Activated CD4-positive, alpha-beta T cell treated with anti-CD3 and anti-CD28 coated beads for 1 hour (primary cell): ENCODE measurements at places on chromosomes 3 and 15.

DNA sequence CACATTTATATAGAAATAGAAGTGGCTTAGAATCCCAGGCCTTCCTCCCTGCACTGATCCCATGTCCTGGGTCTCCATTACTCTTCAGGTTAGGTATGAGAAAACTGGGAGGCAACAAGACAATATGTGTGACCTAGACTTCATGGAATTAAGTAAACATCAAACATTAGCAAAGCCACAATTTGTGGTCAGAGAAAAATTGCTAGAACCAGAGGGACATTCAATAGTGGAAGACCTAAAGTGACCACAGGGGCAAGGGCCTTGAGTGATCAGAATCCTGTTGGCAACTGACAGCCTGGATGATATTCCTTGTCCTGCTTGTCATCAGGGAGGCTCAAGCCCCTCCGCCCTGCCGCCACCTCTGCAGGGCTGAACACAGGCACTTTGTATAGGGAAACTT is 322.8 kb upstream of the CTNNB1 start:
- no peak for DNase-seq

DNA sequence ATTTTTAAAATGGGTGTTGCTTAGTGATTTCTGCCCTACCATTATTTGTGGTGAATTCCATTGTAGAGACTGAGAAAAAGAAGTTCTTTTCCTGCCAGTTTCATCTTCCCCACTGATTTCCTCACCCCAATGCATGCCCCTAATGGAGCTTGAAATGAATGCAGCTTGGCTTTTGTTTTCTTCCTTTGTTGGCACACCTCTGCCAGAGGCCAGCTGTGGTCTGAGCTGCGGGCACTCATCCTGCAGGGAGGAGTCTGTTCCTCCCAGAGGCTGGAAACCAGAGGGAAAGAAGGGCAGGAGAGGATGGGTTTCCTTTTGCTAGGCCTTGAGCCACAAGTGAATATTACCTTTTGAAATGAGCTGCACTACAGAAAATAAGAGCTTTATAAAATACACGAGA is 9.3 kb upstream of the ST8SIA2 start:
- no peak for DNase-seq

DNA sequence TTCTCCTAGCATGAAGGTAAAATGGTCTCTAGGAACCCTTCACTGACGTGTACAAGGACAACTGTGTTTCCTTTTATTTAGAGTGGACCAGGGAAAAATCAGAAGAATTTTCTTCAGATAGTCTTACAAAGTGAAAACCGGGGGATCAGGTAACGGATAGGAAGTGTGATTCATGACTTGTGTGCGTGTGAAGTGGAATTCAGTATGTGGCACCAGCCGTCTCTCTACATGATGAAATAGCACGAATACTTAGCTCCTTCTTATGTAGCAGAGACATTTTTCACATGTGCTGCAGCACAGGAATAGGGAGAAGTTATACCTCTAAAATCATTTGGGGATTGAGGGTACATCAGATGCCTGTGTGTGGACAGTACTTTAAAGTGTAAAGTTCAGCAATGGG is 159.2 kb downstream of the MEX3B start:
- no peak for DNase-seq

- DNase-seq = no peak
Observed at GRCh38 chr3:166223120-166223519, 385.9 kb upstream of the BCHE start.

DNA sequence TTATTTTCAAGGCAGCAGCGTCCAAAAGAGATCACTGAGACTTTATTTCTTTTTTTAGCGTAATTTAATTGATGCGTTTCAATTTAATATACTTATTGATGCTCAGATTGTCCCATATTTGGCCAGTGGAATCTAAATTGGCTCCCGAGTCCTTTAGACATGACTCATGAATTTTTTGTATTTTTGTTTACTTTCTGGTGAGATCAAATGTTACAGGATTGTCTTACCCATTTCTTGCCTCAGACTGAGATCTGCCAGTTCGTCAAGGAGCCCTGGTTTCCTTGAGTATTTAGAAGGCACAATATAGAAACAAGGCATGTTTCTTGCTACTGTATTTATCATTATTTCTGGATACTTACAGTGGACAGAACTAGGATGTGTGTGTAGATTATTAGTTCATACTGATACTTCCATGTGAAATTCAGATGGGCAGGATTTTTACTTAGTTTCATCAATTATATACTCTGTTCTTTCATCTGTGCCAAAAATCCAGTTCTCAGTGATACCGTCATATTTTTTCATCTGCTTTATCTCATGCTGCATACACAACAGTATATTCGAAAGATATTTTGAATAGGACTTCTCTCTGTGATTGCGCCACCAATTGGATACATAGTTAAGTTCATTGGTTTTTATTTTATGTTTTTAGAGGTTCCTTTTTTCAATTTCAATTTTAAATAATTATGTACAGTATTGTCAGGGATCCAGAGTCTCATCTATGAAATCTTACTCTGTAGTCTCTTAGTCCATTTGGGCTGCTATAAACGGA is 436.9 kb upstream of the C2CD4B start:
- DNase-seq = no peak

DNA sequence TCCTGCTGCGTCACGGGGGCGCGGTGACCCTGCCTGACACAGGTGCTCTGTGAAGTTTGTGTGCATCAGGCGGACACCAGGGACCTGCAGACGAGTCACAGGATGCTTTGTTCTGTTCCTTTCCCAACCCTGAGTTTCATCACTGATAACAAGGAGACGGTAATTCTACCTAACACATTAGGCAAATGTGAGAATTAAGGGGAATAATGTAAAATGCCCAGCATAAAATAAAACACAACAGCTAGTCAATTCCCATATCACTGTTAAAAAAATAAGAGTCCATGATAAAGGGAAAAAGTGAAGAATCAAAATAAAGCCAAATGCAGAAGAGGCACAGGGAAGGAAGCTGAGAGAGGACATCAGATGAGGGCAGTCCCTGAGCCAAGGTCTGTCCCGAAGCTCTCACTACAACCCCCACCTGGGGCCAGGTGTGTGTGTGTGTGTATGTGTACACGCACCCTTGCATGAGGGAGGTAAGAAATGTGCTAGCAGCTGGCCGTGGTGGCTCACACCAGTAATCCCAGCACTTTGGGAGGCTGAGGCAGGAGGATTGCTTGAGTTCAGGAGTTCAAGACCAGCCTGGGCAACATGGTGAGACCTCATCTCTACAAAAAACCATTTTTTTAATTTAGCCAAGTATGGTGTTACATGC is 27.5 kb downstream of the PLA2G4D start:
- no peak for DNase-seq

DNA sequence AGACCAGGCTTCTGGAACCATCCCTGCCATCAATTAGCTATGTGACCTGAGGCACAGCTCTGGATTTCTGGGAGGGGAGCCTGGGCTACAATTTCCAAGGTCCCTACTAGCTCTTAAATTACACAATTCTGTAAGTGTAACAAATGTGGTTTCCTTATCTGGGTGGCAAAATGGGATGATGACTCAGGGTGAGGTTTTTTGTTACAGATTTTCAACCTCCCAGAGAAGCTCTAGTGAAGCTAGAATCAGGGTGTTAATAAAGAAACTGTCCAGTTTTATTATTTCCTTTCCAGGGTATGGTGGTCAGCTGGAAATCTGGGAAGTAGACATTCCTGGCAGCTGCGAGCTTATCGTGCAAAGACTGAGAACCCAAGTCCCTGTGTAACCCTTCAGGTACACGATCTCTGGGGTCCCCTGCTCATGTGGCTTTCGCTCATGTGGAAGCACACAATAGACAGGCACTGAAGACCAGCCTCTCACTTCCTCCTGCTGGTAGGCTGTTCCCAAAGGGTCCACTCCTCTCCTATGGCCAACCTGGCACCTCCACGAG is 7.3 kb downstream of the RAB27A start:
- no peak for DNase-seq
